ENCODE measurements at places on chromosomes 16 and 17. TPM values are rescaled to one million over a fixed set of nuclear protein-coding genes. Genes with fewer than 3 reads are reported as not detected.

GRCh38 chr16:165539-166374, at the start of gene HBM:
HBM (plus strand) TSS chr16:165978; CDS start chr16:165998, 20 bp downstream.
- DNase-seq = no peak

DNA sequence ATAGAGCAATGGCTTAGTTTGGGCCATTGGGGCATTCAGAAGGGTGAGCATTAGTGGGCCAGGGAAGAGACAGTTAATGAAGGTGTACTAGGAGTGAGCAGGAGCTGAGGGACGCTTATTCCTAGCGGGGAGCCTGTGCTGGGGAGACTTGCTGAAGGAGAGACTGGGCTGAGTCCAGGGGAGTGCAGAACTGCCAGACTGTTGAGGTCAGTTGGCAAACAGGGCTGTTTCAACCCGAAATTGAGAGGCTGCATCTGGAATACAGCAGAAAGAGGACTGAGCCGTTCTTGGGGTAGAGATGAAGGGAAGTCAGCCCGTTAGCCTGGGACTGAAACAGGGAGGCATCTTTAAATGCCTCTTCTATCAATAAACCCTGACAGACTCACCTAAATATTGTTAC, 33.2 kb downstream of the MAP2K6 start:
- no peak for DNase-seq

GRCh38 chr16:81879625-81880024, 100.5 kb downstream of the PLCG2 start:
- no peak for DNase-seq

DNA sequence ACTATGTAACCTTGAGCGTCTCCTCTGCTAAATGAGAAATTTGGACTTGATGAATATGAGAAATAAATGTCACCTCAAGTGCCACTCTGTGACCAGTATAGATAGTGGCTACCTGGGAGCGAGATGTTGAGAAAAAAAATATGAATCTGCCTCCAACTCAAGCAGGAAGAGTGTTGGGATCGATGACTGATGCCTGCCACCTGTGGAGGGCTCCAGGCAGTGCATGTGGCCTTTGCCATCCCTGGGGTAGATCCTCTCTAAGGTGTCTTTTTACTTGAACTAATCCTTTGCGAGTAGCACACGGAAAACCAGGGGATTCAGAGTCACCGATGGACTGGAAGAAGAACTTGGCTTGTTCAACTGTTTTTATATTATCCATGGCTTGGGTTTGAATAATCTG, 9.4 kb downstream of the CCDC182 start:
- DNase-seq = no peak

DNA sequence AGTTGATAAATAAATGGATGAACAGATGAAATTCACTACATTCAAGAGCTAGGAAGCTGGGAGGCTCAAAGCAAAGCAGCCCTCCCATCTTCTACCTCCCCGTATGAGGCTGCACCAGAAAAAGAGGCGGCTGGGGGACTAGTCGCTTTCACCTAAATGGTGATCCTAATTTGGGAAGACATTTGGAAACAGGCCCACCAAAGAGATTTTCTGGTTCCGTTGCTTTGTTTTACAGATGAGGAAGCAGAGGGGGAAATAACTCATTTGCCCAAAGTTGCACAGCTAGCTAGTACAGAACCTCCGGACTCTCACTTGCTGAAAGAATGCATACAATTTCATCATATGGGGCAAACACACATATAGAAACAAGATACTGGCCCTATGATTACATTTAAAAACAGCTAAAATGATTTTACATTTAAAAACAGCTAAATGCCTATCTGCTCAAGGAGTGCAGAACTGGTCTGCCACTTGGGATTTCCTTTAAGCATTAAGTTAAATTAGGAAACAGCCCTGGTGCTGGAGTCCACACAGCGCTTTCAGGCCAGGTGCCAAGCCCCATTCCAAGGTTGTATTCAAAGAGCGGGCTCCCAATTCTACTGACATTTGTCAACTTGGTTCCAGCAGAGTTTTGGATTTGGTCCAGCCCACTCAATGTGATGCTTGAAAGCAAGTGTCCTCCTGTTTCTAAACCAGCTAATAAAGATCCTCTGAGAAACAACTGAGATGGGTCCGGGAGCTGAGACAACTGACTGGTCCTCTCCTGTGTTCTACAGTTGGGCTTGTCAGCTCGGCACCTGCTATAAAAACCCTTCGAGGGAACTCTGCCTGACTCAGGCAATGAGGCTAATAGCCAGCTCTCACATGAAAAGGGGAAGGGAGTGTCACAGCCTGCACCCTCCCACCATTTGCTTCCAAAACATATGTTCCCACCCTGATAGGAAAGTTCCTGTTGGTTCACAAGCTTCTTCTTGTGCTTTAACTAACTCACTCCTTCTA, 11.7 kb downstream of the ERN1 start:
- no peak for DNase-seq

Gene DNASE1L2
- total RNA-seq = 1.7 TPM

Gene NEK8
- 0.62 TPM for total RNA-seq

Gene RTN4RL1
- total RNA-seq = 25.0 TPM

Gene EVI2A
- 5.0 TPM for total RNA-seq

Gene ALOXE3
- 0.47 TPM for total RNA-seq

Gene OTOP2
- not detected for total RNA-seq
